Activated CD4-positive, alpha-beta T cell treated with anti-CD3 and anti-CD28 coated beads for 36 hours (primary cell): ENCODE measurements at places on chromosomes 2 and 18. TPM values are rescaled to one million over a fixed set of nuclear protein-coding genes. Genes with fewer than 3 reads are reported as not detected.

KIF5C gene
- total RNA-seq, result 13.5 TPM

SKOR2 gene
- 0.21 TPM for total RNA-seq

IL1F10 gene
- not detected for total RNA-seq

SLC30A3 gene
- 0.53 TPM for total RNA-seq

DNA sequence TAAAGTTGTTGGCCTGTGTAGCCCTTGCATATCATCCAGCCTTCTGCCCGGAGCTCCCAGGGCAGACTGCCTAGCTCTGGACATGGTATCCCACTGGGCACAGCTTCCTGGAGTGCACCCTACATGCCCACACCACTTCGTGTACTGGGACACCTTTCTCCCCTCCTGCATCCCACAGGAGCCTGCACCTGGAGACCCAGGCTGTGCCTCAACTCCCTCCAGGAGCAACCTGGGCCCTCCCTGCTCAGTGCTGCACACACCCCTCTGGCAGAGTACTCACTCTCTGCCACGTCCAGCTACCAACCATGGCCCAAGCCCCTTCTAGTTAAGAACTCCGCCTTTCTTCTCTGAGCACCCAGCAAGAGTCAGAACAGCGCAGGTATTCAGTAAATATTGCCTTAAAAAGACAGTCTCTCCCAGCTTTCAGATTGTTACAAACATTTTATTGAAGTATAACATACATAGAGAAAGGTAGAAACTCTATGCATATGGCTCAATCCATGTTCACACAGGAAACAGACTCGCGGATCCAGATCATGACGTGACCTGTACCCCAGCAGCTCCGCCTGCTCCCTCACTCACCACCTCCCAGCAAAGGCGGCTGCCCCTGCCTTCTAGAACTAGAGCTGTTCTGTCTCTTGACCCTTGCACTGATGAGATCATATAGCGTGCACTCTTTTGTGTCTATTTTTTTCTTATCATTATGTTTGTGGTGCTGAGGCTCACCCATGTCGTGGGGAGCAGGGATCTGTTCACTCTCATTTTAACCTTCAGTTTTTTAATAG, 98.4 kb upstream of the MYCN start:
- H3K4me1 ChIP-seq, result no peaks in the 10 kb centered on the region
- H3K27me3 ChIP-seq, result peaks cover 1% of the 10 kb centered on the region
- no peaks in the 10 kb centered on the region for H3K36me3 ChIP-seq
- H3K27ac ChIP-seq, result no peak overlapping the region
- no peak overlapping the region for H3K4me3 ChIP-seq

DNA sequence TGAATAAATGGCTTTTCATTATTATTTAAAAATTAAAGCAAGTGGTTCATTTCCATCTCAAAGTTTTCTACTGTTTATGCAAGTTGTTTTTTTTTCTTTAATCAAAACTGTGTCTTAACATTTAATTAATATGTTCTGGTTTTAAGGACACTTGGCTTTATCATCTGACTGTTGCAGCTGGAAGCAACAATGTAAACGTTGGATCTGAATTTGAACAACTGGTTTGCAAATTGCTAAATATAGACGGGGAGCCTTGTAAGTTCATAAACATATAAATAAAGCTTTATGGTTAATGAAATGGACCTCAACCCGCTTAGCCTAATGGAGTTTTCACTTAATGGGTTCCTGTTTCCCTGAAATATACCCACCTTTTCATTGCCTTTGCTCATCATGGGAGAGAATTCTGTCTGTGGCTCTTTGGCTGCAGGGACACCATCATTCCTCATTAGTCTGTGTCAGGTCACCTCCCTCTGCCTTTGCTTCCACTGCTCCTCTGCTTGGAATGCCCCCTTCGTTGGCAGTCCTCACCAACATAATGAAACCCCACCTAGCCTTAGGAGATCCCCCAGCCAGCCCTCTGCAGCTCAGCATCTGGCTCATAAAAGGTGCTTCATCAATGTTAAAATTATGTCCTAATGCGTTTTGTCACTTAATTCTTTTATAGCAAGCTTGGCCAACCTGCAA, 44.2 kb upstream of the DYNC2LI1 start:
- no peak overlapping the region for H3K4me3 ChIP-seq
- no peaks in the 10 kb centered on the region for H3K4me1 ChIP-seq
- no peak overlapping the region for H3K27ac ChIP-seq
- H3K27me3 ChIP-seq, result peaks cover 10% of the 10 kb centered on the region
- no peak for DNase-seq
- no peaks in the 10 kb centered on the region for H3K36me3 ChIP-seq

DNA sequence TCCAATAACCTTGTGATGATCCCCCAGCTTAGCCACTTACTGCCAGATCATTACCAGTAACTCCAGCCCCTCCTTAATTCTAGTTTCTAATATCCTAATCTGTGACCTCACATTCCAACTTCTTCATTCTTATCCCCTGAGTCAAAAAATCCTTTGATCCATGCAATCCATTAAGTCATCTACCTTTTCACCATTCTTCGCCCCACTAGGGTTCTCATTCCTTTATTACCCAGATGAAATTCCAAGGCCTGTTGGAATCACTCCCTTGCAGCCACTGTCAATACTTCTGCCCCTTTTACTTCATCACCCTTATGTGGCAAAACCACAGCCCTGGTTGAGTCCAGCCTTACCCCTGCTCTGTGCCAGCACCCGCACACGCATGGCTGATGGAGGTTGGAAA, 20.3 kb upstream of the IL36G start:
- no peaks in the 10 kb centered on the region for H3K36me3 ChIP-seq
- no peaks in the 10 kb centered on the region for H3K4me1 ChIP-seq
- no peak overlapping the region for H3K4me3 ChIP-seq

GRCh38 chr2:29068513-29068912, 5.8 kb downstream of the PCARE start:
- DNase-seq, result no peak
- no peaks in the 10 kb centered on the region for H3K27me3 ChIP-seq
- H3K4me3 ChIP-seq, result no peak overlapping the region
- H3K36me3 ChIP-seq, result no peaks in the 10 kb centered on the region

GRCh38 chr2:181780047-181780651, 99.8 kb upstream of the NEUROD1 start:
- H3K4me3 ChIP-seq, result no peak overlapping the region
- H3K36me3 ChIP-seq, result no peaks in the 10 kb centered on the region
- H3K27ac ChIP-seq, result no peak overlapping the region
- no peaks in the 10 kb centered on the region for H3K4me1 ChIP-seq
- H3K27me3 ChIP-seq, result peaks cover 4% of the 10 kb centered on the region

DNA sequence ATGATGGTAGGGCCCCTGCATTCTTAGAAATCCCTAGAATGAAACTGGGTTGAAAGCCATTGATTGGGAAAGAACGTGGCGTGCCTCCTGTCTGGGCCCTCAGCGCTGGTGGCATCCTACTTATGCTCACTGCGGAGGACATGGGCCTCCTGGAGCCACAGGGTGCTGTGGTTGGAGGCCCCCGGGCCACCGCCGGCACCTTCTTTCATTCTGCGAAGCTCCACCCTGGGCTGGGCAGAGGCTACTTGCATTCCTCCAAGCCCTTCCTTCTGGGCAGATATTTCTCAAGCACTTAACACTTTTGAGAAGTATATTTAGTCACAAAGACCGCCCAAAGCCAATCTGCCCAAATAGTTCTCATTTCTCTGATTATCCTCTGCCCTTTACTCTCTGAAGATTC, 311.9 kb downstream of the MYCN start:
- H3K36me3 ChIP-seq, result no peaks in the 10 kb centered on the region
- H3K4me3 ChIP-seq, result no peak overlapping the region
- no peak for DNase-seq
- H3K27me3 ChIP-seq, result peaks cover 3% of the 10 kb centered on the region
- H3K4me1 ChIP-seq, result peaks cover 5% of the 10 kb centered on the region

DNA sequence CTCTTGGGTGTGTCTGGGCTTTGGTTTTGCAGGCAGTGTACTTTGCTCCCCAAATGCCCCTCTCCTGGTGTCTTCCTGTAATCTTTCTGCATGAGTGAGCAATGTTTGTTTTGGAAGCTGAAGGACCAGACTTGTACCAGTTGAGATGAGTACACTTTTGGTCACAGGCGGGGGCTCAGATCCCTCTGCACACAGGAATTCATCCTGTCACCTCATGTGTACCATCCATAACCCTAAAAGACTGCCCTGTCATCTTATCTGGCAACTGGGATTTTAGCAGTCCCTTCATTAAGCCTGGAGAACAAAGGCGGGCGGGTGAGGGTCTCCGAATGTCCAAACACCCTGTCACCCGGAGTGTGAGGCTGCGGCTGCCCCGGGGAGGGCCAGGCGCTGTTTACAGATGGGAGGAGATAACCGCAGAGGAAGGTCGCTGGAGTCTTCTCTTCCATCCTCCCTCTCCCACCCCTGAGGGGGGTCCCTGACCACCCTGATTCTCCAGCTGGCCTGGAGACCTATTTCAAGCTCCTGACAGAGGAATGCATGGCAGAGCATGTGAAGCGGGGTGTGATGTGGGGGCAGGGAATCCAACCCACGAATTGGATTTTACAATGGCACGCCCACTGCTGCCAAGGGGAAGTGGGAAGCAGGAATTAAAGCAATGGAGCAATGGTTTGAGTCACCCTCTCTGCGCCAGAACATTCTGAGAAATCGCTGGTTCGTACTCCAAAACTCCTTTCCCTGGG, 158.2 kb upstream of the MYCN start:
- no peak overlapping the region for H3K27ac ChIP-seq
- no peak overlapping the region for H3K4me3 ChIP-seq
- H3K36me3 ChIP-seq, result no peaks in the 10 kb centered on the region

GRCh38 chr2:58186501-58186900, 54.6 kb downstream of the FANCL start:
- H3K27ac ChIP-seq, result no peak overlapping the region
- no peak overlapping the region for H3K4me3 ChIP-seq
- H3K27me3 ChIP-seq, result no peaks in the 10 kb centered on the region
- DNase-seq, result no peak
- H3K36me3 ChIP-seq, result peaks cover 2% of the 10 kb centered on the region

- no peaks in the 10 kb centered on the region for H3K4me1 ChIP-seq
- H3K27ac ChIP-seq, result no peak overlapping the region
- H3K27me3 ChIP-seq, result peaks cover 22% of the 10 kb centered on the region
These were observed 109.1 kb downstream of the IRS1 start for GRCh38 chr2:226690461-226691024.

- H3K27me3 ChIP-seq, result no peaks in the 10 kb centered on the region
- H3K36me3 ChIP-seq, result peaks cover 46% of the 10 kb centered on the region
- peak; percentile 33 for DNase-seq
- H3K27ac ChIP-seq, result no peak overlapping the region
- no peak overlapping the region for H3K4me3 ChIP-seq
These were observed 237.0 kb upstream of the FOSL2 start for GRCh38 chr2:28155627-28156026.

GRCh38 chr2:101993772-101994171, 2.0 kb downstream of the IL1R2 start:
- H3K36me3 ChIP-seq, result no peaks in the 10 kb centered on the region
- peak overlapping the region; percentile 4 for H3K27ac ChIP-seq

GRCh38 chr2:20672201-20672951, 5.4 kb downstream of the GDF7 start:
- DNase-seq, result no peak
- H3K4me3 ChIP-seq, result no peak overlapping the region
- H3K27ac ChIP-seq, result no peak overlapping the region
- H3K4me1 ChIP-seq, result no peaks in the 10 kb centered on the region
- no peaks in the 10 kb centered on the region for H3K36me3 ChIP-seq
- H3K27me3 ChIP-seq, result peaks cover 37% of the 10 kb centered on the region
